ENCODE measurements at places on chromosomes 1 and 21.
A peak's percentile ranks its signal among the peaks of the same experiment; 100 is the strongest.

- DNase-seq, result peak; percentile 34
Measured at GRCh38 chr1:9121496-9122409, 7.1 kb downstream of the GPR157 start.

- DNase-seq, result no peak
Measured at GRCh38 chr1:9399510-9400424, 107.1 kb downstream of the SPSB1 start.

GRCh38 chr1:159071970-159072582 lies 4.5 kb downstream of the AIM2 start:
- no peak for DNase-seq

DNA sequence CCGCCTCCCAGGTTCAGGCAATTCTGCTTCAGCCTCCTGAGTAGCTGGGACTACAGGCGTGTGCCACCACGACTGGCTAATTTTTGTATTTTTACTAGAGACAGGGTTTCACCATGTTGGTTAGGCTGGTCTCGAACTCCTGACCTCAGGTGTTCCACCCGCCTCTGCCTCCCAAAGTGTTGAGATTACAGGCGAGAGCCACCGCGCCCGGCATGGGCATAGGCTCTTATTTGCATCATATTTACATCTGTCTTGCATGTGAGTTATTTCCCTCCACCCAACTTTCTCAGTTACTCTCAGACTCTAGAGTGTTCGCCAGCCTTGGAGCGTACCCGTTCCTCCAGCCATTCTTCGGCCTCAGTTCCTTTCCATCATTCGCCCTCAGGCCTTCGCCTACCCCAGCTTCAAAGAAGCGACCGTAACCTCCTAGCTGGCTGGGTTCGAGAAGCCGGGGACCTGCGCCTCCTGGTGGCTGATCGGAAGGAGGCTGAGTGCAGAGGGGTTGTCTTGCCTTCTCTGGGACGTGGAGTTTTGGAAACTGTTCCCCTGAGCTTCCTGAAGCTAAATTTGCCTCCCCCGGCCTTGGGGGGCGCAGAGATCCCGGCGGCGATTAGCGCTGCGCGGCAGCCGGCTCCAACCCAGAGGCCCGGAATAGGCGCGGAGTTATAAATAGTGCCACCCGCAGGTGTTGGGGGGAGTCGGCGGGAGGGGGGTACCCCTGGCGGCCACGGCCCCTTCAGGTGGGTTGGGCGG lies 3.6 kb upstream of the ZBTB7B start:
- peak; percentile 70 for DNase-seq

- no peak for DNase-seq
Measured at GRCh38 chr1:25028907-25029599, 99.0 kb upstream of the RUNX3 start.

GRCh38 chr21:17786071-17786850 lies 32.9 kb downstream of the C21orf91 start:
- no peak for DNase-seq

GRCh38 chr1:6358757-6359201 lies 34.8 kb downstream of the ACOT7 start:
- DNase-seq, result peak; percentile 50

DNA sequence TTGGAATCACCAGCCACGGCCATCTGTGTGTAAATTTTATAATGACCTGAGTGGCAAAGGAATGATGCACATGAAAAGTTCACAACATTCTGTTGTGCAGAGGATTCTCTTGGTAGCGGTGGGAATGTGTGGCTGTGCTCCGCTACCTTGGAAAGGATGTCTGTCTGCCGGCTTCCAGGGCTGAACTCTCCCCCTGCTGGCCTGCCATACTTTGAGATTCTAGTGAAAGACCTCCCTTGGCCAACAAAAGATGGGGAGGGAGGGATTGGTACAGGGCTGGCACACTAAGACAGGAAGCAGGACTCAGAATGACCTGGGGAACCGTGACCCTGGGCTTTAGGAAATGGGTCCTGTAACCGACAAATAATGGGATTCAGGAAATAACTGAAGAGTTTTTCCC lies 194.5 kb upstream of the PLD5 start:
- no peak for DNase-seq

- no peak for DNase-seq
Measured at GRCh38 chr1:53063744-53064515, 1.9 kb downstream of the PODN start.

DNA sequence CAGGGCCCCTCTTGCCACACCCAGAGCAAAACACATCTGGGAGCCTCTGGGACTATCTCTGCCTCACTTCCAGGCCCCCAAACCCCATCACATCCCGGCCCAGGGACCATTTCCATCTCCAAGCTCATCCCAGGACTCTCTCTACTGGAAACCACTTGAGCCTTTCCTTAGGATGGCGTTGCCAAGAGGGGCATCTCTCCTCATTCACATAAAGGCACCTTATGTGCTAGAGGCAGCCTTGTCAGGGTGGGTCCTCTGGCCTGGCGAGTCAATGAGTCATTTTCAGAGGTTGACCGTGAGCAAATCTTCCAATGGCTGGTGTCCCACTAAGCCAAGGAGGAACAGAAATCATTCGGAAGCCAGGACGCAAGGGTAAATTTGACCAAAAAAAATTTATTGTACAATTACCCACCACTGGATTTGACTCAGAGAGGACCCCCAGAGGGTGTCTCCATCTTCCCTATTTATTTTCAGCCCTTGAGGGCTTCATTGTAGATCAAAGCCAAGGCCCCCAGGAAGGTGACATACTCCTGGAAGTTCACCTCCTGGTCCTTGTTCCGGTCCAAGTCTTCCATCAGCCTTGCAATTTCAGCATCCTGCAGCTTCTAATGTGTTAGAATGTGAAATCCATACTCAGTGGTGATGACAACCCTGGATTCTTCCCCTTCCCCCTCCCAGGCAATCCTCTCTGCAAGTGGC lies 1.4 kb downstream of the S100A6 start:
- no peak for DNase-seq

GRCh38 chr1:96376846-96377245 lies 344.7 kb upstream of the PTBP2 start:
- no peak for DNase-seq

DNA sequence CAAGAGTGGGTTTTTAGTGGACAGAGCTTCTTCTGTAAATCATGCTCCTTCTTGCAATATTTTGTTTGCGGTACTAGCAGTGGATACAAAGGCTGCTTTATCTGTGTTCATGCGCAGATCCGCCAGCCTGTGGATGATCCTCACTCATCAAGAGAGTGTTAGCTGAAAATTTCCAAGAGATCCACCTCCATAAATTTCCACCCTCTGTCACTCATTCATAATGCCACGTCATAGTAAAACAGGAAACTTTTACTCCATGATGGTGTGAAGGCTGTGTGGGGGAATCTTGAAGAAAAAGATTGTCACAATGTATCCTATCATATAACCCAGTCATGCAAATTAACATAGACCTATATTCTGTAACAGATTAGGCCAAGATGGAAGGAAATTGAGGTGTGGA lies 4.4 kb upstream of the MAPKAPK2 start:
- DNase-seq, result no peak

Measured in activated CD4-positive, alpha-beta T cell treated with anti-CD3 and anti-CD28 coated beads, Interleukin-2, amount 50 U/mL, for 1 hour (primary cell).